ENCODE measurements at places on chromosomes 4 and X.

DNA sequence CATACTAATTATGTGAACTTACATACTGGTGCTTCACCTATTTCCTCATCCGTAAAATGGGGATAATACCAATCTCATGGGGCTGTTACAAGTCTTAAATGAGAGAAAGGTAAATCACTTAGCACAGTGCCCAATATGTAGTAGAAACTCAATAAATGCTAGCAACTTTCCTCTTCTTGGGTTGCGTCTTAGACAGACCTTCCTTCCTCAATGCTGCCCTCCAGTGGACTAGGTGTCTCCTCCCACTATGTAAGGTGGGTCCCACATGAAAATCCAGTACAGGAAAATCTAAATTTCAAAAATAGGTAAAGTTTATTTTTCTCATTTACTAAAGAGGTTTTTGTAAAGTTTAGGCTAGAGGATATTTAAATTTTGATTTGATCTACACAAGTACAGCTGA is 20.6 kb downstream of the ZDHHC9 start:
- DNase-seq = no peak

- DNase-seq = no peak
These were observed 119.3 kb downstream of the AFF1 start for GRCh38 chr4:87053802-87054767.

GRCh38 chr4:147826288-147826646 is 94.4 kb downstream of the ARHGAP10 start:
- DNase-seq = no peak

DNA sequence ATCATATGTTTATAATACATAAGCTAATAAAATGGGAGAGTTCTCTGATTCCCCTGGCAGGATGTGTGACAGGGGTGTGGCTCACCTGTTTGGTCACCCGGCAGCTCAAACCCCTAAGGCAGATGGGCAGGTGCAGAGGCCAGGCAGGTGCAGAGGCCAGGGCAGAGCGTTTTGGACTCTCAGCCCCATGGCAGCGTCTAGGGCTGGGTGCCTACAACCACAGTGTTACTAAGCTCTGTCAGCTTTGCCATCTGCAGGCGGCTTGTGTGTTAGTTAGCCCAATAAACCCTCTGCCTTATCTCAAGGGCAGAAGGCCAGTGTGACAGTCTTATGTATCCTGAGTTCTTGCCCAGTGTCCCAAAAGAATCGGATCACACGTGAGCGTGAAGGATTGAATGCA is 54.0 kb upstream of the UGT2B15 start:
- DNase-seq = no peak

DNA sequence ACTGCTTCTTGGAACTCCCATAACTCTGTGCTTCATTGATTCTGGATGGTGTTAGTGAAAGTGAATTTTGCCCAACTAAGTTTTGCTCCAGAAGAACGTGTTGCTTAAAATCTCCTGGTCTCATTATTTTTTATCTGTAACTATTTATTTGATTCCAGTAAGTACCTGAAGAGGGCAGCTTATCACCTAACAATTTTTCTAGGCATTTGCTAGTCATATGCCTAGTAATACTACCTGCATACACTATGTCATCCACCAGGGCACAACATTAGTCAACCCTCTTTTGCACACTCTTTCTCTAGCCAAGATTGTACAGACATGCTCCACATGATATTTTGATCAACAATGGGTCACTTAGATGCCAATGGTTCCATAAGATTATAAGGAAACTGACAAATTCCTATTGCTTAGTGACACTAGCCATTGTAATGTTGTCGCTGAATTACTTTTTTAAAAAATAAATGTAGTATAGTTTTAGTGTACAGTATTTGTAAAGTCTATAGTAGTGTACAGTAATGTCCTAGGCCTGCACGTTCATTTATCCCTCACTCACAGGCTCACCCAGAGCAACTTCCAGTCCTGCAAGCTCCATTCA is 499.9 kb upstream of the AADAT start:
- DNase-seq = no peak

DNA sequence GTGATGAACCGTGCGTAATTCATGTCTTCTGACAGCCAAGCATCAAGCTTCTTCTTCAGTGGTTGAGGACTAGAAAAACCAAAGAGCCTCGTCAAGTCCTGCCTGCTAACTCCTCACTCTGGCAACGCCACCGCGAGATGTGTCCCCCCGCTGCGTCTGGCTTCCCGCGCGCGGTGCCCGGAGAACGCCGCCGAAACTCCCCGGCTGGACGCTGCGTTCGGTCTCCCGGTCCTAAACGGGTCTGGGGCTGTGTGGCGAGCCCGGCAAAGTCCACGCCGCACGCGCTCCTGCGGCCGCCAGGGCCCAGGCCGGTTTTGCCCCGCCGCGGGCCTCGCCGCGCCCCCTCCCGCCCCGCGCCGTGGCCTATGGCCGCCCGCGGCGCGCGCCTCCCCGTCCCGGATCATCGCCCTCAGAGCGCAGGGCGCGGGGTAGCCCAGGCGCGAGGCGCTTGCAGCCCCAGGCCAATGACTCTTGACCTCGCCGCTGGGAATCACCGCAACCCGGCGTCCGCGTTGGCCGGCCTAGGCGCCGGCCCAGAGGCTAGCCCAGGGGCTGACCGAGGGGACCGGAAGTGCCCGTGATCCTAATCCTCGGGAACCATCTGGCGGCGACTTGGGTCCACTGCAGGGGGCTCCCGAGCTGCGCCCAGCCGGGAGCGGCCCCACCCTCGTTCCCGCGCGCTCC is at the start of gene AADAT:
TSS of gene AADAT (minus strand) at position 289 of the 684 bp plus-strand sequence. CDS start at position 23, 266 bp downstream.
- no peak for DNase-seq

DNA sequence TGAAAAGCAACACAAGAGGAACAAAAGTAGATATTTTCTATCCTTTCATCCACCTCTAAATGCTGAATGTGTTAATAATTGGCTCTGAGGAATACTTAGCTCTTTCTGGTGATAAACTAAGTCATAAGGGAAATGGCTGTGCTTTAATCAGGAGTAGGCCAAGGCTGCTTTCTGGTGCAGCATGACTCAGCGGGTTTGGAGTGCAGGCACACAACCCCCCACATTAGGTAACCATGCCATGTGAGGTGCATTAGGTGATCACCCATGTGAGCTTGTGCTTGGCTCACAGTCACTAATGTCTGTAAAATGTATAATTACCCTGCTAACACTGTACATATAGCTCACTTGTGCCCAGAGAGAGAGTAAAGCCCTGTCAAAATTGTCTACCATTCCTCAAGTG is 57.2 kb downstream of the USP38 start:
- DNase-seq = no peak

GRCh38 chr4:46993075-46994006 is at the start of gene GABRA4:
TSS of gene GABRA4 (minus strand) at chr4:46993581. CDS start at chr4:46993424, 157 bp downstream.
- no peak for DNase-seq

DNA sequence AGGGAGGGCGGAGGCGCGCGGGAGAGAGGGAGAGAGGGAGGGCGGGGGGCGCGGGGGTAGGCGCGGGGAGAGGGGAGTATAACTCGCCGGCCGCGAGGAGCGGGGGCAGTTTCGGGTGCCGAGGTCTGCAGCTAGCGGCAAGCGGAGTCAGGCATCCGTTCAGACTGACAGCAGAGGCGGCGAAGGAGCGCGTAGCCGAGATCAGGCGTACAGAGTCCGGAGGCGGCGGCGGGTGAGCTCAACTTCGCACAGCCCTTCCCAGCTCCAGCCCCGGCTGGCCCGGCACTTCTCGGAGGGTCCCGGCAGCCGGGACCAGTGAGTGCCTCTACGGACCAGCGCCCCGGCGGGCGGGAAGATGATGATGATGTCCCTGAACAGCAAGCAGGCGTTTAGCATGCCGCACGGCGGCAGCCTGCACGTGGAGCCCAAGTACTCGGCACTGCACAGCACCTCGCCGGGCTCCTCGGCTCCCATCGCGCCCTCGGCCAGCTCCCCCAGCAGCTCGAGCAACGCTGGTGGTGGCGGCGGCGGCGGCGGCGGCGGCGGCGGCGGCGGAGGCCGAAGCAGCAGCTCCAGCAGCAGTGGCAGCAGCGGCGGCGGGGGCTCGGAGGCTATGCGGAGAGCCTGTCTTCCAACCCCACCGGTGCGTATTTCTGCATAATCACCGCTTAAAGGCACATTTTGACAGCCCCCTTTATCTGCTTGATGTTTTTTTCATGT is at the start of gene POU4F2:
TSS of gene POU4F2 (plus strand) at position 108 of the 720 bp plus-strand sequence. CDS start at position 356, 248 bp downstream.
- DNase-seq = no peak

DNA sequence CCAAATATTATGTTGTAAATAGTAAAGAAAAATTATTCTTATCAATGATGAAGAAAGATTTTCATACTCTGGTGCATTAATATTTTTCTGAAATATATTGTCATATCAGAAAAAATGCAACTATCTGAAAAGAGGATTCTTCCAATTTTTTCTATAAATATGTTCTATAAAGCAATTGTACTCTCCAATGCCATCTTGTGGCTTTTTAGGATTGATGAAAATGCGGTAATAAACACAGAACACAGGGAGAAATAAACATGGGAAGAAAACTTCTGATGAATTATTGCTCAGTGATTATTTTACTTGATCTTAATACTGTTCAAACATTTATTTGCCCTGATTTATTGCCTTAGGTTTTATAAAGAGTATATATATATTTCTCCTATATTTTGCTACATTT is 215.4 kb downstream of the IL1RAPL1 start:
- no peak for DNase-seq

- DNase-seq = no peak
These were observed 66.0 kb downstream of the CAMK2D start for GRCh38 chr4:113695328-113696169.

DNA sequence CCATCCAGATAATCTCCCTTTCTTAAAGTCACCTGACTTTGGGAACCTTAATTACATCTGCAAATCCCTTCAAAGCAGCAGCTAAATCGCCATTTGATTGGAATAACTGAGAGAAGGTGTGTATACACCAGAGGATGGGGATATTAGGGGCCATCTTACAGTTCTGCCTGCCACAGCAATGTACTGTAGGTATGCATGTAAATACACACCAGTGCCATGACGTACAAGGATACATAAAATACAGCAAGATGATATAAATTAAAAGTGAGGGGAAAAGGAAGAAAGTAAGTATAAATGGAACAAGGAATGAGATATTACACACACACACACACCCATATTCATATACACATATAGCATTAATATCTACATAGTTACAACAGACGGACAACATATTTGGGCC is 81.2 kb downstream of the CBR4 start:
- DNase-seq = no peak

- DNase-seq = no peak
These were observed 457.1 kb downstream of the MID1IP1 start for GRCh38 chrX:39258331-39258730.

GRCh38 chrX:45518552-45518951 is 317.9 kb upstream of the DIPK2B start:
- DNase-seq = no peak

GRCh38 chr4:173420324-173420752 is 21.4 kb upstream of the SCRG1 start:
- no peak for DNase-seq

GRCh38 chrX:2351999-2352995 is 148.5 kb downstream of the DHRSX start:
- no peak for DNase-seq

DNA sequence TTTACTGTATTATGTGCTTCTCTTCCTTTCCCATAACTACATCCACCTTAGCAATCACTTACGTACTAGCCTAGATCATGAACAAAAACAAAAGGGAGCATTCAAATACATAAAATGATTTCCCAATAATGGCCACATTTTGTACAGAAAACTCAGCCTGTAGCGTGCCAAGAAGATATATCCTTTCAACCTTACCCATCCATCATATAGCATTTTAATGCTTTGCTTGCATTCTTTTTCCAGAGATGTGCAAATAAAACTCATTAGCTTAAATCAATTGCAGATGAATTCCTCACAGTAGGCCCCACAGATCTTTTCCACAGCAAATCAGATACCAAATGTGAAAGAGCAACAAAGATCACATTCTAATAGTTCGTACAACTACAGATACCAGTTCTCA is 20.8 kb downstream of the GRSF1 start:
- DNase-seq = no peak

DNA sequence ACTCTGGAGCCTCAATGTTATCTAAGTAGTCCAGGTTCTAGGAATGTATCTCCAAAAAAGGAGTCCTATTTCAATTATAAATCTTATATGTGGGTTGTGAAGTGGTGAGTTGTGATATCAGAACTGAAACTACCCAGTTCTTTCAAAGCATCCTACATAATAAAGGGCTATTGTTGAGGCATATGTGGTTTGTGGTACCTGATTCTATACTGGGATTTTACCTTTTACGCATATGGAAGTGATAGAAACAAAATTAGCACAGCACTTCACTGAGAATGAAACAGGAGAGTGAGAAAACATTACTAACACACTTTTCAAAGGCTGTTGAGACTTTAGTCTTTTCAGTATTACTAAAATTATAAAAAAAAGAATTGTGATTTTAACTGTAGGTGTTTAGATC is 417.7 kb upstream of the GALNT7 start:
- DNase-seq = no peak

DNA sequence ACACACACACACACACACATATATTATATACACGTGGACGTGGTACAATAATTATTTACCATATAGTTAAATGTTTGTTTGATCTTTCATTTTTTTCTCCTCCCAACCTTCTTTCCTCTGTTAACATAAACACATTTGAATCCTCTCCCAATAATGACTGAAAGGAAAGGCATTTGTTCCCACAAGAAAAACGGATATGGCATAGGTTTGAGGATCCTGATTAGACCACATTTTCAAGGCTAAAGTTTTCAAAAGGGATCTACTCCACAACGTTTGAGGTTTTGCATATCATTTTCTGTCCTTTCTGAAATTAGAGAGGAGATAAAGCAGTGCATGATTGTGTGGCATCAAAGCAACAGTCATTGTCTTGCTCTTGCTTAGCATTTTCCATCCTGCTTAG is 1883.4 kb downstream of the STIM2 start:
- no peak for DNase-seq

- DNase-seq = no peak
These were observed 1240.7 kb downstream of the C4orf33 start for GRCh38 chr4:130336585-130337217.

GRCh38 chr4:188396037-188396436 is 256.8 kb downstream of the TRIML1 start:
- no peak for DNase-seq

- DNase-seq = no peak
These were observed 3.3 kb upstream of the PRSS12 start for GRCh38 chr4:118356111-118356510.

GRCh38 chrX:13906093-13906492 is 89.2 kb upstream of the GPM6B start:
- DNase-seq = no peak

- no peak for DNase-seq
These were observed 2.4 kb downstream of the HADH start for GRCh38 chr4:107991945-107992630.

- no peak for DNase-seq
These were observed 1296.1 kb upstream of the PCDH7 start for GRCh38 chr4:29423836-29424721.

DNA sequence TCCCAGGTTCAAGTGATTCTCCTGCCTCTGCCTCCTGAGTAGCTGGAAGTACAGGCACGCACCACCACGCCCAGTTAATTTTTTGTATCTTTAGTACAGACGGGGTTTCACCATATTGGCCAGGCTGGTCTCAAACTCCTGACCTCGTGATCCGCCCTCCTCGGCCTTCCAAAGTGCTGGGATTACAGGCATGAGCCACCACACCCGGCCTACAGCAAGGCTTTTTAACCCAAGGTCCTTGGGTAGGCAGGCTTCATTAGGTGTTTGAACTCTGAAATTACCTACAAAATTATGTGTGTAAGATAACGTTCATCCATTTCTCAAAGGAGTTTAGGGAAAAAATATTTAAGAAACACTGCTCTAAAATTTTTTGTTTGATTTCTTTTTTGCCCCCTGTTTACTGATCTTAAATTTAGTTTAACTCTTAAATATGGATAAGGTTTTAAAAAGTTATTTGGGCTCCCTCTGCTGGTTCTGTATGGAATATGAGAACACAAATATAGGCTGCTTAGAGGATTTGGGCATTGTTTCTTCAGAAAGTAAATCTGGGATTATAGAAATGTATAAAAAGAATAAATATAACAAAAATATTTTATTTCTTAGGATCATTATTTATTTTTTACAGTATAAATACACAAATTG is 92.8 kb downstream of the CBR4 start:
- no peak for DNase-seq
